ENCODE measurements at places on chromosomes 2 and 18. TPM values are rescaled to one million over a fixed set of nuclear protein-coding genes. Genes with fewer than 3 reads are reported as not detected.

DNA sequence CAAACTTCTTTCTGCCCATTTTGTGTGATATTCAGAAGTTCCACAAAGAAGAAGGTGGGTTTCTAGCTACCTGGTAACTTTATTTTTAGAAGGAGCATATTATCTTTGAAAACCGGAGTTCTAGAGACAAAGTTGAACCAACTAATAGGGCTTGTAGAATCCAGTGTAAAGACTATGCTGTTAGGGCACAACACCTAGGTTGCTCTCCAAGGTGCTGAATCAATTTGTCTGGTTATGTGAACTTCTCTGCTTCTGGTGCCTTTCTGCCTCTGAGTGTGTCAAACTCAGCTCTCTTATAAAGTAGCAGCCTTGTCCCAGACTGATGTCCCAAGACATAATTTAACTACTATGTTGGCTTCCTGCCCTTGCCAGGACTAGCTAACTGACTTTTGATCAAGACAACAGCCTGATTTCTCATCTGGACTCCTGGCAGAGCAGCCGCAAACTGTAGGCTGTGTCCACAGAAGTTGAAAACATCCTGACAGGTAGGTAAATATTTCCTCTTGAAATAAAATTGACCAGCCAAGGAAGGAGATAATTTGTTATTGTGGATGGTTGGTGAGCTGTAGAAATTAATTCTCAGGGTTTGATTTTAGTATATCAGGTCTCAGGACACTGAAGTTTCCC is 119.4 kb downstream of the CYRIA start:
- peak; percentile 84 for DNase-seq

GRCh38 chr2:220090050-220090449 is 462.6 kb downstream of the SLC4A3 start:
- DNase-seq: no peak

GRCh38 chr2:128580988-128581848 is 262.6 kb upstream of the HS6ST1 start:
- no peak for DNase-seq

NEURL3 gene
- polyA plus RNA-seq: 9.0 TPM

PRKAG3 gene
- not detected for polyA plus RNA-seq

CABLES1 gene
- polyA plus RNA-seq: 10.6 TPM

OTOS gene
- polyA plus RNA-seq: 0.26 TPM

FEV gene
- polyA plus RNA-seq: not detected

- no peak for DNase-seq
Observed at GRCh38 chr2:178530131-178530530, 49.9 kb downstream of the PLEKHA3 start.

DNA sequence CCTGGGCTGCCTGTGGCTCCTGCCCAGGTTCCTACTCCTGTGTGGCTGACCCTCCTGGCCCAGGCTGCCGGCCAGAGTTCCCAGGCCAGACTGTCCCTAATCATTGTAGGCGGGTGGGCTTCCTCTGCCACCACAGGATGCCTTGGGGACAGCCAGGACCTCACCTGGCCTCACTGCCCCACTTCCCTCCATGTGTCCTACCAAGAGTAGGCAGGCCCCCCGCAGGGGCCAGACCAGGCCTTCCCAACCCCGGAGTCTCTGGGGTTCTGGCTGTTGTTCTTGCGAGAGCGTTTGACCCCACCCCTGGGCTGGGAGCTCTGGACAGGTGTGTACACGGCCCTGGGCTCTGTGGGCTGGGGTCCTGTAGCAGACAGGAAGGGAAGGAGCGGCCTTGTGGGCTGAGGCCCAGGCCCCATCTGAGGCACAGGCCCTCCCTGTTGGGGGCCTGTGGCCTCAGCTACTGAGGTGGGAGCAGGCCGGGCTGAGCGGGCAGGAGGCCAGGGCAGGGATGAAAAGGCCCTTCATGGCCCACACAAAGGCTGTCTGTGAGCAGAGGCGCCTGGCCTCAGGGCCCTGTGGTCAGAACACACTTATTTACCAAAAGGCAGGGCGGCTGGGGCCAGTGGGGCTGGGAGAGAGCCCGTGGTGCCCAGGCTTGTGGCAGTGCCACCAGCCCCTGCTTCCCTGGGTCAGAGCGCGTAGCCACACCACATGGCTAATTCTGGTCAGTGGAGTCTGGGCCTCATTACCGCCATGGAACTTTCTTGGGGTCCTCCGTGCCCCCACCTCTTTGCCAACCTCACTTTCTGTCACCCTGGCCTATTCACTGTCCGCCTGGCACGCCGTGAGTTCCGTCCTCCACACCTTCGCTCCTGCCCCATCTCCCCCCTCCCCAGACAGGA is 2.0 kb downstream of the SNORC start:
- DNase-seq: no peak

MRPL53 gene
- polyA plus RNA-seq: 39.7 TPM

TMEM127 gene
- 45.8 TPM for polyA plus RNA-seq

- no peak for DNase-seq
Observed at GRCh38 chr2:37507703-37508102, 163.3 kb downstream of the QPCT start.

TMEM163 gene
- 1.2 TPM for polyA plus RNA-seq

SCYGR4 gene
- polyA plus RNA-seq: not detected

NAGK gene
- 84.9 TPM for polyA plus RNA-seq

GNLY gene
- 0.41 TPM for polyA plus RNA-seq

Measured in left renal pelvis (tissue), 4 donors.